ENCODE measurements at places on chromosomes 5 and 9.
A peak's percentile ranks its signal among the peaks of the same experiment; 100 is the strongest.

DNA sequence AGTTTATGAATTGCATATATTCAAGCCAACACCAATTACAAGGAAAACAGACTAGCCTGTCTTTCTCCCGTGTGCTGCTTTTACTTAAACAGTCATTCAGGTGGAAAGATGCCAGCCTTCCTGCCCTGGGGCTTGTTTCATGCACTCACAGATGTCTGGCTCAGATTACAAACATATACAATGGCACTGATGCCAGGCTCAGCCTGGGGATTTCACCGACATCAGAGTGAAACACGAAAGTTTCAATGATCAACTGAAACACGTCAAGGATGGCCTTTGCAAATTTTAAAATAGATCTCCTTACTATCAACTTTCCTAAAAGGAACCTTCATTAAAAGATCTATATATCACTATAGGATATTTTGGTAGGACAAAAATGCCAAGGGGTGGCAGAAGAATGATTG is 1576.5 kb downstream of the EFNA5 start:
- DNase-seq = peak; percentile 2

DNA sequence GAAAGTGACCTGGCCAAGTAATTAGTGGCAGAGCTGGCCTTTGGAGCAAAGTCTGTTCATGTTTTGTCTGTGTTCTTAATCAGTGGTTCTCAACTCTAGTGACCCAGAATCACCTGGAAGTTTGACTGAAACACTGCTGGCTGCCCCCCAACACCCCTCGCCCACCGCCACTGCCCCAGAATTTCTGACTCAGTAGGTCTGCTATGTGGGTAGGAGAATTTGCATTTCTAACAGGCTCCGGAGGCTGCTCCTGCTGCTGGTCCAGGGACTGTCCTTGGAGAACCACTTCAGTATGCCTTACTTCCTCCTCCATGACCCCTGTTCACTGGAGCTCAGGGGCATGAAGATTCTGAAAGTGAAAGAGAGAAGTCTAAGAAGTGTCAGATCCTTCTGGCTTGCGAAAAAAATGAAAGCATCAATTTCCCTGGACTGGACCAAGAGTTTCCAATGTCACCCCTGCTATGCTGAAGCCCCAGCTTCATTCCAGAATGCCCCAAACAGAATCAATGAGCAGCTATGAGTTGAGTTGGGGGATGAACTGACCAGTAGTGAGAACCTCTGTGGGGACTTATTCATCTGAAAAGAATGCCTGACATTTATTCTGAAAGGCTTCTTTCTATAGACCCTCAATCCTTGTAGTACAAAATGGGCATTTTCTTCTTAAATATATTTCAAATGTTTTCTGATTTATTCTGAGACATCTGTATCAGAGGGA is 20.8 kb upstream of the COL15A1 start:
- no peak for DNase-seq

DNA sequence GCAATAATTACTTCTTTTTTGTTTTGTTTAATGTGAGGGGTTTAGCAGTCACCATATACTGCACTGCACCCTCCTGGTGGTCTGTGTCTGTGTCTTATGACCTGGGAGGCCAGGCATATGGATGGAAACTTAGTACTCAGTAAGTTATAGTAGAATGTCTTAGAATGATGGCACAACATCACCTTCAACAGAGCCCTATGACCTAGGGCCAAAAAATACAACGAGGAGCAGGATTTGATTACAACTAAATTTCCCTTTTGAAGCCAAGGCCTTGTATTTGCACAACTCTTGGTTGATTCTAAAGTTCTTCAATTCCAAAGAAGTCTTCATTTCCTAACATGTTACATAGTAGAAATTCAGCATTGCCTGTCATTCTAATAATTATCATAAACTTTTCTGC is 422.1 kb upstream of the PIK3R1 start:
- DNase-seq = no peak

DNA sequence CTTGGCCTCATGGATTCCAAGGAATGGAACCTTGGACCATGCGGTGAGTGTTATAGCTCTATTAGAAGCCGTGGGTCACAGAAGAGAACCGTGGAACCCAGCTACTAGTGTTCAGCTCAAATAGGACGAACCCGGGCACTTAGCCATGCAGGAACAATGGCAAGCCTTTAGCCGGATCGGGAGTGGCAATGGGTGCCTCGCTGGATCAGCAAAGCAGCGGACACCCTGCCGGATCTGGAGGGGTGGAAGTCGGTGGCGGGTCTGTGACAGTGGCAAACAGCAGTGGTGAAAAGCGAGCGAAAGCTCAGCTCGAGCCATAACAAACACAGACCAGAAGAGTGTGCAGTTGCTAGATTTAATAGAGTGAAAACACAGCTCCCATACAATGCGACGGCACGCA is 2.4 kb upstream of the CDO1 start:
- no peak for DNase-seq

DNA sequence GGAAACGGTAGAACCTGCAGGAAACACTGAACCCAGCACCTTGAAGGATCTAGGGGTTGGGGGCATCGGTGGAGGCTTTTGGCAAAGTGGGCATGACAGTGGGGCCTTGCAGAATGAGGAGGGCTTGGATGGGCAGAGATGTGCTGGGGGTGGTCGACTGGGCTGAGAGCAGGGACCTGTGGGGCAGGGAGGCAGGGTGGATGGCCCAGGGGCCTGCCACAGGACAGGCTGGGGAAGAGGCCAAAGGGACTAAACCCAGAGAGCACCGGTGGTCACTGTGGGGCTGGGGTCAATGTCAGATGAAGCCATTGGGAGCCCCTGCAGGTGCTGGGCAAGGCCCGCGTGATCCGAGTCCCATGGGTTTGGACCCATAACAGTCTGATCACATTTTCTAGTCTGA is 175.3 kb downstream of the DAB2IP start:
- no peak for DNase-seq

All from DMS79 treated with DMSO at 0.1 percent for 48 hours (cell line).